ENCODE measurements at places on chromosomes 11 and 22.
A peak's percentile ranks its signal among the peaks of the same experiment; 100 is the strongest.

GRCh38 chr11:102330231-102330630 is 12.9 kb downstream of the BIRC3 start:
- H3K4me1 ChIP-seq = peaks cover 12% of the 10 kb centered on the region
- no peak overlapping the region for H3K27ac ChIP-seq
- no peak for DNase-seq
- no peaks in the 10 kb centered on the region for H3K27me3 ChIP-seq
- peaks cover 99% of the 10 kb centered on the region for H3K36me3 ChIP-seq

DNA sequence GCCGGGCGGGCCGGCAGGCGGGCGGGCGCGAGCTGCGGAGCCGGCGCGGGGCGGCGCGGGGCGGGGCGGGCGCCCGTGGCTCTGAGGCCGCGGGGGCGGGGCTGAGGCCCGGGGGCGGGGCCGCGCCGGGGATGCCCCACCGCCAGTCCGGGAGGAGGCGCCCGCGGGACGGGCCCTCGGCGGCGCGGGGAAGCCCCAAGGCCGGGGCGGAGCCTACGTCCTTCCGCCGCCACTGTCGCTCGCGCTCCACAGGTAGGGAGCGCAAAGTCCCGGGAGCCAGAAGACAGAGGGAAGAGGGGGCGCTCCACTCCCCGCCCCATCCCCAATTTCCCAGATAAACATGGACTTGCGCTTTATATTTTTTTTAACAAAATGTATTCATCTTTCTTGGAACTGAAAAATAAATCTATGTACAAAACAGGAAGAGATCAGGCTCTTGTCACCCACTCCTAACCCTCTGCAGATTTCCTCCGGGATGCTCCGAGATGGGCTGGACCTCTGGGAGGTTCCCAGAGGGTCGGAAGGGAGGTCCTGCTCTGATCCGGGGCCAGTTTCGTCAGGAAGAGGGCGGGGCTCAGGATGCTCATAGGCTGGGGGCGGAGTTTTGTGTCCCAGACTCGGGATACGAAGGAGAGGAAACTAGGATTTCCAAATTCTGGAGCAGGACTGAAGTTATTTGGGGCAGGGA is at the start of gene MAP4K2:
TSS of gene MAP4K2 (minus strand) at position 57 of the 688 bp plus-strand sequence. CDS start 65 bp downstream, outside the sequence.
- H3K36me3 ChIP-seq = peaks cover 59% of the 10 kb centered on the region
- H3K27me3 ChIP-seq = no peaks in the 10 kb centered on the region
- H3K4me1 ChIP-seq = peaks cover 41% of the 10 kb centered on the region
- H3K27ac ChIP-seq = peak within 1 kb of the TSS; percentile 95
- peak; percentile 72 for DNase-seq

DNA sequence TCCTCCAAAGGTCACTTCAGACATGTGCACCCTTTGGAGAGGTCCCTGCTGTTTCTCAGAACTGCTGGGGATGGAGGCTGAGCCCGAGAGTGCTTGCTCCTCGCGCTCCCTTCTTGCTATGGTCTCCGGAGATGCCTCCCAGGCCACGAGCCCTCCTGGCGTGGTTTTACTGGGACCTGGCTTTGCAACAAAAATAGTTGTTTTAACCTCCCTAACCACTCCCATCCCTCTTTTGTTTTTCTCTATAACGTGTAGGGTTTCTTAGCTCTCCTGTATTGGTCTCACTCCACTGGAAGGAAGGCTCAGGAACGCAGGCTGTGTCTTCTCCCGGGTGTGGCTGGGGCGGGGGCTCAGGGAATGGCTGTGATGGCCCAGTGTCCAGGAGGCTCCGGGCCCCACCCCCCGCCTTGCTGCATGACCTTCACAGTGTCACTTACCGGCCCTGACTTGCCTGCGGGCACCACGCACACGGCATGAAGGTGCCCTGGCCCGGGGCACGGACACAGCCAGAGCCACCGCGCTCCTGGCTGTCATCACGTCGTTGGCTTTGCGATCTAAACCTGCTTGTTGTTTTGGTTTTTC is 5.6 kb downstream of the PTDSS2 start:
- no peak overlapping the region for H3K27ac ChIP-seq
- no peak for DNase-seq
- no peak overlapping the region for H3K4me3 ChIP-seq
- H3K27me3 ChIP-seq = no peaks in the 10 kb centered on the region

DNA sequence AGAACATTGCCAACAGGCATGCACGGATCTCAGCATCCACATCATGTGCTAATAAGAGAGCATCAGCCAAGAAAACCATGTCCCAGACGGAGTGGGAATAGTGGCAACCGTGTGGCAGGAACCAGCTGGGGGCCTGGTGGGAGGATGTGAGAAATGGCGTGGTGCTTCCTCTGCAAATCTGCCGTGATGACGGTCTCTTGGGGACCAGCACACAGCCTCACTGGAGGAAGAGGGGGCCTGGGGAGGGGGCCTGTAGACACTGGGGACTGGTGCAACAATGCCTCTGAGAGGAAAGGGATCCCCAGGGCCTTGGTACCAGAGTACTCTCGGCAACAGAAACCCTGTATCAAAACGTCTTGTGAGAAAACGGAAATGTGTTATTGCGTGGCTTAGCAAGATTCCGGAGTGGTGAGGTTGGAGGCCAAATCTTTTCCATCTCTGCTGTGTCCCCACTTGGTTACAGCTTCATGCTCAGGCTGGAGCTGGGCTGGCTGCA is 154.3 kb upstream of the TBCEL start:
- H3K4me1 ChIP-seq = no peaks in the 10 kb centered on the region
- no peaks in the 10 kb centered on the region for H3K36me3 ChIP-seq
- no peak overlapping the region for H3K4me3 ChIP-seq
- H3K27me3 ChIP-seq = no peaks in the 10 kb centered on the region
- no peak overlapping the region for H3K27ac ChIP-seq
- DNase-seq = no peak

DNA sequence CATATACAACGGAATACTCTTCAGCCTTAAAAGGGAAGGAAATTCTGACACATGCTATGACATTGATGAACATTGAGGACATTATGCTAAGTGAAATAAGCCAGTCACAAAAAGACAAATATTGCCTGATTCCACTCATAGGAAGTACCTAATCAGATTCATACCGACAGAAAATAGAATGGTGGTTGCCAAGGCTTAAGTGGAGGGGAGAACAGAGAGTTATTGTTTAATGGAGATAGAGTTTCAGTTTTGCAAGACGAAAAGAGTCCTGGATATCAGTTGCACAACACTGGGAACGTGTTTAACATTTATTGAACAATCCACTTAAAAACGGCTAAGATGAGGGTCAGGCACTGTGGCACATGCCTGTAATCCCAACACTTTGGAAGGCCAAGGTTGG is 45.6 kb upstream of the HIPK3 start:
- no peak overlapping the region for H3K4me3 ChIP-seq
- no peak overlapping the region for H3K27ac ChIP-seq
- H3K27me3 ChIP-seq = no peaks in the 10 kb centered on the region

DNA sequence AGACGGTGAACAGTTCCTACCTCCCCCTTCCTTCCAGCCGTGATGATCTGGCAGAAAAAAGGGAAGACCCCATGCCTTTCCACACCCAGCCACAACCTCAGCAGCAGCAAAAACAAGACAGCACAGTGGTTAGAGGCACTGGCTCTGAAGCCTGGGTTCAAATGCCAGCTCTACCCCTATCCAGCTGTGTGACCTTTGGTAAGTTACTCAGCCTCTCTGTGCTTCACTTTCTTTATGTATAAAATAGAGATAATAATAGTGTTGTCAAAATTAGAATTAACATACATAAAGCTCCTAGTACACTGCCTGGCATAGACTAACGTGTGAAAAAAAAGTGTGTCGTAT is 4.2 kb downstream of the NRXN2 start:
- DNase-seq = no peak
- no peak overlapping the region for H3K27ac ChIP-seq
- H3K4me1 ChIP-seq = peaks cover 15% of the 10 kb centered on the region
- no peaks in the 10 kb centered on the region for H3K36me3 ChIP-seq
- no peak overlapping the region for H3K4me3 ChIP-seq

DNA sequence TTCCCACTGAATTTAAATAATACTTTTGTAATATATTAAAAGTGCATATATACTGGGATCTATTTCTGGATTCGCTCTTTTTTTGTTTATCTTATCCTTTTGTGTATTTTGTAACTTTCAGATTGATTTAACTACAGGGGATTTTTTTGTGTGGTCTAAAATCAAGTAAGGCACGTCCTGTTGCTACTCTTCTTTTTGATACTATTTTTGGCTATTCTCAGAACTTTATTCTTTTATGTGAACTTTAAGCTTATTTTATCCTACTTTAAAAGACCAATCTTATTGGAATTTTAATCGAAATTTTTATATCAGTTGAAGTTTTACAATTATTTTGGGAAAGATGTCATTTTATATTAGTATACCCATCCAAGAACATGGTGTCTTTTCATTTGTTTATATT is 106.8 kb downstream of the UVRAG start:
- H3K36me3 ChIP-seq = no peaks in the 10 kb centered on the region
- no peaks in the 10 kb centered on the region for H3K27me3 ChIP-seq
- no peak overlapping the region for H3K27ac ChIP-seq
- DNase-seq = no peak
- no peak overlapping the region for H3K4me3 ChIP-seq
- no peaks in the 10 kb centered on the region for H3K4me1 ChIP-seq

- H3K36me3 ChIP-seq = peaks cover 36% of the 10 kb centered on the region
- no peaks in the 10 kb centered on the region for H3K27me3 ChIP-seq
- DNase-seq = no peak
- peaks cover 100% of the 10 kb centered on the region for H3K4me1 ChIP-seq
Measured at GRCh38 chr11:64863391-64864060, 14.9 kb downstream of the EHD1 start.

GRCh38 chr11:14361951-14362350 is 3.0 kb upstream of the RRAS2 start:
- H3K36me3 ChIP-seq = no peaks in the 10 kb centered on the region
- no peak for DNase-seq
- peaks cover 9% of the 10 kb centered on the region for H3K4me1 ChIP-seq
- no peaks in the 10 kb centered on the region for H3K27me3 ChIP-seq
- H3K27ac ChIP-seq = no peak overlapping the region

GRCh38 chr11:111439901-111440300 is 60.8 kb upstream of the POU2AF1 start:
- no peaks in the 10 kb centered on the region for H3K27me3 ChIP-seq
- no peak overlapping the region for H3K27ac ChIP-seq
- H3K4me1 ChIP-seq = peaks cover 11% of the 10 kb centered on the region
- no peak overlapping the region for H3K4me3 ChIP-seq
- DNase-seq = no peak
- no peaks in the 10 kb centered on the region for H3K36me3 ChIP-seq

- no peaks in the 10 kb centered on the region for H3K36me3 ChIP-seq
- H3K27me3 ChIP-seq = no peaks in the 10 kb centered on the region
- no peak overlapping the region for H3K4me3 ChIP-seq
- H3K4me1 ChIP-seq = no peaks in the 10 kb centered on the region
- no peak overlapping the region for H3K27ac ChIP-seq
- no peak for DNase-seq
Measured at GRCh38 chr11:112363527-112363926, 102.9 kb upstream of the PLET1 start.

- no peaks in the 10 kb centered on the region for H3K27me3 ChIP-seq
- peaks cover 90% of the 10 kb centered on the region for H3K36me3 ChIP-seq
- H3K27ac ChIP-seq = no peak overlapping the region
- no peak for DNase-seq
- no peak overlapping the region for H3K4me3 ChIP-seq
Measured at GRCh38 chr11:68565768-68566167, 105.2 kb downstream of the PPP6R3 start.

DNA sequence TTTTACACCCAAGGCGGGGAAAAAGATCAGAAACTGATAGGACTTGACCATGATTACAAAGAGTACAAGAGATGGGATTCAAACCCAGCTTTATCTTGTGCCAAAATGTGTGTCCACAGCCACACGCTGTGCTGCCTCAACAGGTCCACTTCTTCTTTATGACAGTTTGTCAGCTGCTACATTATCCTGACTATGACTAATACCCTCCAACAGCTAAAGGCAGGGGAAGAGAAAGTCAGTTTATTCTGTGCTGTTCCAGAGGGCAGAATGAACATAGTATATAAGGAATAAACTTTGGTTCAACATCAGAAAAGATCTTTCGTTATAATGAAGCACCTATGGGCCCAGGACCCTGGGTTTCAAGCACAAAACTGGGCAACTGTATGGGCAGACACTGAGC is 668.2 kb upstream of the TENM4 start:
- DNase-seq = no peak
- H3K4me1 ChIP-seq = no peaks in the 10 kb centered on the region
- no peak overlapping the region for H3K27ac ChIP-seq
- no peaks in the 10 kb centered on the region for H3K27me3 ChIP-seq

DNA sequence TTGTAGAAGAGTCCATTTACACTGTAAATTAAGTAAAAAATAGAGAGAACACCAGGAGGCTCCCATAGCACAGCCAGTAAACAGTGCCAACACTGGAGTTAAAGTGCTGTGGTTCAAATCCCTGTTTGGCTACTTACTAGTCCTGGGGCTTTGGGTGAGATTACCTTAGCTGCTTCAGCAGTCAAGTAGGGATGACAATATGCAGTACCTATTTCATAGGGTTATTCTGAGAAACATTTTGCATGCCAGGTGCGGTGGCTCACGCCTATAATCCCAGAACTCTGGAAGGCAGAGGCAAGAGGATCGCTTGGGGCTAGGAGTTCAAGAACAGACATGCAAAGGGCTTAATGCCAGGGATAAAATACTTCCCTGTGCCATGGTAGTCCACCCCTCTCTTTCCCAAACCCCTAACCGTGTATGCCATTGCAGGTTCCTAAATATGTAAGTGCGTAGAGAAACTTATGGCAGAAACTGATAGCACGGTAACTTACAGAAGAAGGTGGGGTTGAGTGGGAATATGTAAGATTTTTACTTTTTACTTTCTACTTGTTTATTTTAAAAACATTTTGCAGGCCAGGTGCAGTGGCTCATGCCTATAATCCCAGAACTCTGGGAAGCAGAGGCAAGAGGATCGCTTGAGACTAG is 86.4 kb upstream of the PICALM start:
- no peaks in the 10 kb centered on the region for H3K36me3 ChIP-seq
- no peak for DNase-seq
- no peaks in the 10 kb centered on the region for H3K27me3 ChIP-seq

DNA sequence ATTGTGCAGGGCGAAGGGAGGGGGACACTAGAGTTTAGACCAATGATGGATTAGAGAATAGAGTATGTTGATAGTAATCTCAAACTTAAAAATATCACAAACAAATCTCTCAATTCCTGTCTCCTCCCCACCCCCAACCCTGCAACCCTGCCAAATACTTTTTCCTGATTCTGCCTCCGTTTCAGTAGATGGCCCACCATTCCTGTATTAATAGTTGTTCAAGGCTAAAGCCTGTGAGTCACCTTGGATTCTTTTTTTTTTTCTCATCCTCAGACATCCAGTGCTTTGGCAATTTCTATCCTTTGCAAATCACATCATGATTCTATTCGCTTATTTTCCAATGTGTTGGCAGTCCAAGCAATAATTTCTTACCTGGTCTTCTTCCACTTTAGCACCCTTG is 207.9 kb downstream of the DYNC2H1 start:
- no peak for DNase-seq
- H3K4me1 ChIP-seq = no peaks in the 10 kb centered on the region
- no peak overlapping the region for H3K4me3 ChIP-seq
- H3K27ac ChIP-seq = no peak overlapping the region
- H3K36me3 ChIP-seq = no peaks in the 10 kb centered on the region

Data from CD4-positive, alpha-beta T cell (primary cell).